ENCODE measurements at places on chromosomes 1 and 21.

DNA sequence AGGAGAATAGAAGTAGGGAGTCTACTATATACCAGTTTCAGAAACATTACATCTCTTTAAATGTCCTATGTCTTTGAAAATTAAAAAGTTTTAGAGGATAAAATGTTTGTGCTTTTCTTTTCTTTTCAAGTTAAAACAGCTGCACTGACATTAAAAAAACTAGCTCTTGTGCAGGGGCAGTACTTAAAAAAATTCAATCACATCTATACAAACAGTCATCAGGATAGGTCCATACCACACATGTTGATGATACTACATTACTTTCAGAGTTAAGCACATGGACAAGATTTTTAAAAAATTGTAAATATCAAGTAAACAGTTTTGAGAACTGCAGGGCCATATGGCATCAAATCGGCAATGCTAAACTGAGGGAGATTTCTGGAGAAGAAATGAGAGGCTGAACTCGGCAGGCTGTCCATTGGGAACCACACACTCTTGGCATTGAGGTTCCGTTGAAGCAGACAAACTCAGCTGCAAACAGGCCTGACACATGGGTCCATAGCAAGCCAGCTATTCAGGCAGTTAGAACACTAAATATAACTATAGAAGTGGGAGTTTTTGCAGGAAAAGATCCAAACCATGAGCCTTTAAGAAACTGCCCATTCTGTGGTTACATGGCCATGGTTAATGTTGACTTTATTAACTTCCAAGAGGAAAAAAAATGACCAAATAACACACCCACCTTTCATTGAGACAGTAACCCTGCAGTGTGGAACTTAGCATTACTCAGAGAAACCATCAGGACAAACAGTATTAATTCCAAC is 84.5 kb upstream of the BCL10 start:
- DNase-seq: no peak

DNA sequence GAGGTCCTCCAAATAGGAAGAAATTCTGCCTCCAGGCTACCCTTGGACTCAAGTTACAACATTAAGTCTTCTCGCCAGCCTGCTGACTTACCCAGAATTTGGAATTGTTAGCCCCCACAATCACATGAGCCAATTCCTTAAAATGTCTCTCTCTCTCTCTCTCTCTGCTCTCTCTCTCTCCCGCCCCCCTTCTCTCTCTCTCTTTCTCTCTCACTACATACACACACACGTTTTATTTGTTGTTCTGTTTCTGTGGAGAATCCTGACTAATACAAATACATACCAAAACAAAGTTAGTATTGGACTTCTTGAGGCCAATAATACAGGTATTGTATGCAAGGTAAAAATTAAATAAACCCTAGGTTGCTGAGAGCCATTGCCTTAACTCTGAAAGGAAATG is 72.1 kb downstream of the TNFSF18 start:
- no peak for DNase-seq

DNA sequence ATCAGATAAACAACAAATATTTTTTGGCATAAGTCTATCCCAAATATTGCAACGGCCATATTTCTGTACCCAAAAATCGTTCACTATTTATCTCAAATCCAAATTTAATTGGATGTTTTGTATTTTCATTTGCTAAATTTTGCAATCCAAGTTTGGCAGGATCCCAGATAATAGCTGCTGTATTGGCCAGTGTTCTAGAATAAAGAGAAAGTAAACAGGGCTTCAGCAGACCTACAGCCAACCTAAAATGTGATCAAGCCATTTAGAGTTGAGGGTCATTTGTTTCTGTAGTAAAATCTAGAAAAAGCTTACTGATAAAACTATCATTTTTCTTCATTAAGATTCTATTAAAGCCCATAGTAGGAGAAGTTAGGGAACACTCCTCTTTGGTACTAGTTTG is 506.6 kb upstream of the PTBP2 start:
- no peak for DNase-seq

GRCh38 chr1:227546598-227547309 is 16.6 kb upstream of the ZNF678 start:
- no peak for DNase-seq

Data from posterior vena cava (tissue), 2 donors.